NCI-H2081 (cell line): ENCODE measurements at places on chromosomes 13 and 19.

DNA sequence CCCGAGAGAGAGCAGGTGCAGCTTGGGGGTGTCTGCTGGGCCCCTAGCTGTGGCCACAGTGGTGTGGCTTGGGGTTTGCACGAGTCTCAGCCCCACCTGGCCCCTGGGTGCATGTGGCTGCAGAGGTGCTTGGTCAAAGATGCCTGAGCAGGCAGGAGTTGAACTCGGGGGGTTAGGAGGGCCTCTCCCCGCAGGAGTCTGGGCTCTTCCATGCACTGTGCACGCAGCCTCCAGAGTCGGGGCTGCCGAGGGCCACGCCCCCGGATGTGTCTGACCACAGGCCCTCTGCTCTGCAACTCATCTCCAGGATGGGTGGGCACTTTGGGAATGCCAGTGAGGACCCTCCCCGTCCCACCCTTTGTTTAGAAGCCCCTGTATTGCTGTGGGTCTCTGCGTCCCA, 91.5 kb upstream of the MCF2L start:
- no peak for DNase-seq

DNA sequence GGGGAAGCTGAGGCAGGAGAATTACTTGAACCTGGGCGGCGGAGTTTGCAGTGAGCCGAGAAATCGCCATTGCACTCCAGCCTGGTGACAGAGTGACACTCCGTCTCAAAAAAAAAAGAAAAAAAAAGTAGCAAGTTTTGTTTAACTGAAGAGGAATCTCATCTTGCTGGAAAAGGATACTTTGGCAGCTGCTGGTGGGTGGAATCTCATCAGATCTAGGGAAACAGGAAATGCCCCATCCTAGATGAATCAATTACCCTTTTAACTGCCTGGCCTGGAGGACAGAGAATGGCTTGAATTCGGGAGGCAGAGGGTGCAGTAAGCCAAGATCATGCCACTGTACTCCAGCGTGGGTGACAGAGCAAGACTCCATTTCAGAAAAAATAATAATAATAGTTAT, 8.4 kb downstream of the ZNF320 start:
- no peak for DNase-seq

DNA sequence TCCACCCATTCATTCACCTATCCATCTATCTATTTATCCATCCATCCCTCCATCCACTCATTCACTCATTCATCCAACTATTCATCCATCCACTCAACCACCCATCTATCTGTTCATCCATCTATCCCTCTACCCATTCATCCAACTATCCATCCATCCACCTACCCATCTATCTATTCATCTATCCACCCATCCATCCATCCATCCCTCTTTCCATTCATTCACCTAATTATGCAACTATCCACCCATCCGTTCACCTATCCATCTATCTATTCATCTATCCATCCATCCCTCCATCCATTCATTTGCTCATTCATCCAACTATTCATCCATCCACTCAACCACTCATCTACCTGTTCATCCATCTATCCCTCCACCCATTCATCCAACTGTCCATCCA, 54.5 kb downstream of the UNC13A start:
- DNase-seq, result no peak

DNA sequence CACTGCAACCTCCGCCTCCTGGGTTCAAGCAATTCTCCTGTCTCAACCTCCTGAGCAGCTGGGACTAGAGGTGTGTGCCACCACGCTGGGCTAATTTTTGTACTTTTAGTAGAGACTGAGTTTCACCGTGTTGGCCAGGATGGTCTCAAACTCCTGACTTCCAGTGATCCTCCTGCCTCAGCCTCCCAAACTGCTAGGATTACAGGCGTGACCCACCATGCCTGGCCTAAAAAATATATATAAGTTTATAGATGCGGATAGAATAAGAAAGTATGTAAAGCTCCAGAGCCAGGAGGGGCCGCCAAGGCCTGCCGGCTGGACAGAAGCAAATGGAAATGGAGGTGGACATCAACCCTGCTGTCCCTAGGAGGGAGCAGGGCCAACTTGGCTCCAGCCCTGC, 66.0 kb downstream of the COL4A1 start:
- no peak for DNase-seq

GRCh38 chr13:99982731-99983498, 1.3 kb downstream of the ZIC2 start:
- DNase-seq, result no peak

GRCh38 chr13:94318418-94318817, 161.1 kb downstream of the DCT start:
- no peak for DNase-seq
